Naive thymus-derived CD8-positive, alpha-beta T cell (primary cell): ENCODE measurements at places on chromosomes 12 and 14. TPM values are rescaled to one million over a fixed set of nuclear protein-coding genes. Genes with fewer than 3 reads are reported as not detected.

- DNase-seq = no peak
These were observed 58.0 kb downstream of the ZNF664 start for GRCh38 chr12:124031058-124031457.

- DNase-seq = no peak
These were observed 6.6 kb upstream of the ABCD4 start for GRCh38 chr14:74309125-74310022.

GRCh38 chr12:6959058-6959804 is 8.1 kb downstream of the PTPN6 start:
- DNase-seq = peak; percentile 86

- DNase-seq = no peak
These were observed 27.0 kb downstream of the GPR135 start for GRCh38 chr14:59438195-59438647.

DNA sequence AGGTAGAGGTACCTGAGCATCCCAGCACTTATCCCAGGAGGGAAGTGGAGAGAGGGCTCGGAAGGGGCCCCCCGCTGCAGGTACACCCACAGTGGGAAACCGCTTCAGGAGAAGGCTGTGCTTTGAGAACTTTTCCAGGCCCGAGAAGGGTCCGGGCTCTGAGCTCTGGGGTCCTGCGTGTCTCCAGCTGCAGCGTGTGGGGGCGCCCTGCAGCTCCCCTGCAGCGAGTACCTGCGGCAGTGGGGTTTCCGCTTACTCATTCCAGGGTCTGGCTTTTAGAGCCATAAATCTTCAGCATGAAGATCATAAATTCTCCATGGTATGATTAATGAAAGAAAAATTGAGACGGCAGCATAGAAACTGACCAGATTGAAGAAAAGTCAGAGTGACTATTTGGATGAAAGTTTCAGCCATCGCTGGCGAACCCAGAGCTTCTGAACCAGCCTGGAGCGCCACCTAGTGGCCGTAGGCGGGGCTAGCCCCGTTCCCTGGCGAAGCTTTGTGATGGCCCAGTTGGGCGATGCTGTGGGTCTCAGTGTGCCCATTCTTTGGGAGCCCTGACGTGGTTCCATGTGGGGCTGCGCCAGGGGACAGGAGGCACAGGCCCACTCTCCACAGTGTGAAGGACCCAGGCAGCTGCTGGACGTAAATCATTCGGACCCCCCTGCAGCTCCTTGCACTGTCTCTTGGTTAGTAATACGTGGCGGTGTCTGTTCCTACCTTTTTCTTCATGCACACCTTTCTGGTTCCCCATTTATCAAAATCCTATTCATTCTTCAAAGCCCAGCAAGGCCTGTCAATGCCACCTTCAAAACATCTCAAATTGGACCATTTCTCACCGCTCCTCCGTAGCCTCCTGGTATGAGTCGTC is 198.2 kb downstream of the TSPAN9 start:
- DNase-seq = peak; percentile 67

DNA sequence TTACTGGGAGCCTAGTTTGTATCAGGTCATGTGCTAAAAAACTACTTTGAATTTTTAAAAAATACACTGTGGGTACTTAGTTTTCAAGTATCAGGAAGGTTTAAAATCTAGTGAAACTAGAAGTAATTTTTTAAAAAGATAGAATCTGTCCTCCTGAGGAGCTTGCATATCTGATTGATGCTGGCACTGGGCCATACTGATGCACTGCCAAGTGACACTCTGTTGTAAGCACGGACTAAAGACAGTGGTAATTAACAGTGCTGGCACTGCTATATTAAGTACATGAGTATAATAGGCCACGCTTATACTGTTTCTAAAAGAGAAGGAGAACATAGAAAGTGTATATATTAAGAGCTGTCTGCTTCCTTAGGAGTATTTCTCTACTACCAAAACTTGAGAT is 10.0 kb upstream of the TBC1D30 start:
- no peak for DNase-seq

DNA sequence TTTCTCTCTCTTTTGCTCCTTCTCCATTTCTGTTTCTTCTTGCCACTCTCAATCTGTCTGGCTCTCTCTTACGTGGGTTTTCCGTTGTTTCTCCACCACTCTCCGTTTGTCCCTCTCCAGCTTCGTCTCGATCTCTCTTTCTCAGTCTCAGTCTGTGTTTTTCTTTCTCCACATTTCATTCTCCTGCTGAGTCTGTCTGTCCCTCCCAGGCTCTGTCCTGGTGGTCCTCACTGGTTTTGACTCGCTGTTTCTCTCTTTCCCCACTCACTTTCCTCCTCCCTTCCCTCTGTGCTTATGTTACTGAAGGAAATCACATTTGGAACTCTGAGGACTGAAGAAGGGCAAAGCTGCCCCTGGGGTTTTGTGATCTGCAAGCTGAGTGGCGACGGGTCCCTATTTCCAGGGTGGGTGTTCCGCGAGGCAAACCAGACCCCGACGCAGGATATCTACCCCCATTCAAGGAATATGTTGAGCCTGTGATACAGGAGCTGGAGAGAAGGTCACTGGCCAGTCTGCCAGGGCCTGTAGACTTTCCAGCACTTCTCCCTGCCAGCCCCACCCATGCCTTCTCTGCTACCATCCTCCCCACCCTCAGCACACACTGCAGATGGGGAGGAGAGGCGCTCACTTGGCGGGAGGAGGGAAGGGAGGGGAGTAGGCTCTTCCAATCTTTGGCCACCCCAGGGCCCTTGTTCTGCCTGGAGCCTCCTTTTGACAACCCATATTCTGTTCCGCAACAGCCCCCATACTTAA is 102.7 kb upstream of the MAP1LC3B2 start:
- no peak for DNase-seq

- DNase-seq = peak; percentile 29
These were observed 377 bp upstream of the BCL7A start for GRCh38 chr12:122021193-122021821.

- no peak for DNase-seq
These were observed 8.2 kb upstream of the PPP1CC start for GRCh38 chr12:110750784-110751461.

DNA sequence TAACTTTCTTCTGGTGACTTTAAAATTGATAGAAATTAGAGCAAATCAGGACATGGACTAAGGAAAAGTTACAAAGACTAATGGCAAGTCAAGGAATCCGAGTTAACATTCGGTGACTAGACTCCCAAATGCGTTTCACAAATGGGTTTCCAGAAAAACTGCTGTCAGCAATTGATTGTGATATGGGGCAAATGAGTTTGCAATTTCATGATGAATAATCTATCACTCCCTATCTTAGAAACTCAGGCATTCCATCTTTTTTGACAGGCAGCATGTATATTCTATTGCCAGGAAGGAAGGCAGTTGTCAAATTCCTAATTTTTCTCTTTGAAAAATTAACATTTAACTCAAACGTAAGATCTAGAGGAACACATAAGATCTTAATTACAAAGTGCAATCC is 40.5 kb upstream of the PLXNC1 start:
- no peak for DNase-seq

DNA sequence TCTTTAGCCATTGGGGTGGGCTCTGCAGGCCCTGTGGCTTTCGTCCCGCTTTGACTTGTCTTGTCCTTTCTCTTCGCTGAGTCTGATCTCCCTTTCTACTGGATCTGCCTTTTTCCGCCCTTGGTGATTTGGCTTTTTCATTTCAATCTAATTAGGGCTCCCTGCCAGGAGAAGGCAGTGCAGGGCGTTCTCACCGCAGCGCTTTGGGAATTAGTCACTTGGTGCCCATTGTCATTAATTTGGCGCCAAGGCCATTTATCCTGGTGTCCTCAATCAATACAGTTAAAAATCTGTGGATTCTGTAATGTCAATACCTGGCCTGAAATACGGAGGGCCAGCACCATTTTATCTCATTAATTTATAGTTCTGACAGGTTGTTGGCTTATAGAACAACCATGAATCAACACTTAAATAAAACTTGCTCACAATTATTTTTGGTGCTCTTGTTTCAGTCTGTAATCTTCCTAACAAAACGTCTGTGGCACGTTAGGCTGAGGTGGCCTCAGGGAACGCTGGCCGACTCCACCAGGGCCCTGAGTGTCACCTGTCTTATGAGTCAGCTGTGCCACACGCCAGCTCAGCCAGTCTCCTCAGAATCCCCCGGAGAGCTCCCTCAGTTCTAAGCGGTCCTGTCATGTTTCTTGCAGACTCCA is 115.7 kb downstream of the BEGAIN start:
- DNase-seq = no peak

DNA sequence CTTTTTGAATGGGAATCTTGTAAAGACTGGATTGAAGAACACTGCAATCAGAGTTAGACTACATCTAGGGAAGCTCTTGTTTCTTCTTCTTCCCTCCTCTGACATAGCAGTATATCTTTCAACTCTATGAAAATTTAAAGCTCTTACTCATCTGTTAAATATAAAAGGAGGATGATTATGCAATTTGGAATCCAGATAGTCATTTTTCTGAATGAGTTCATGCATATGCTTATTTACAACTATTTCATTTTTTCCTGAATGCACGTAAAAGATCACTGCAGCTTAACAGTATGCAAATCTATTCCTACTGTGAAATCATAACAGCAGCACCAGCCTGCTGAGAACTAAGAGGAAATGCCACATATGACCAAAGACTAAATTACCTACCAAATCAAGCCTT is 133.5 kb upstream of the TMCC3 start:
- DNase-seq = no peak

- DNase-seq = no peak
These were observed 4.3 kb upstream of the FGD4 start for GRCh38 chr12:32395026-32395425.

GRCh38 chr12:45128637-45129036 is 77.7 kb upstream of the DBX2 start:
- no peak for DNase-seq

DNA sequence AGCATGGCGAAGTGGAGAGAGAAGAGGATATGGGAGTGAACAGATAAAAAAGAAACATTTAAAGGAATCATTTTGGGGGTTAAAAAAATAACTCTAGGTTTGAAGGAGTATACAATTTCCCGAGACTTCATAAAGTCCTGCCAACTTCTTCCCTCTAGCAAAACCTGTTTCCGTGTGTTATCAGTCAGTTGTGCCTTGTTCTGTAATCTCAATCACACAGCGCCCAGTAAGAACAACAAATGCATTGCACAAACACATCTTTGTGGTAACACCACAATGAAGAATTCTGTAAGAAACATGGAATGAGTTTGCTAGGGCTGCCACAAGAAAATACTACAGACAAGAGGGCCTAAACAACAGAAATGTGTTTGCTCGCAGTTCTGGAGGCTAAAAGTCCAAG is 144.7 kb upstream of the FUT8 start:
- no peak for DNase-seq

DNA sequence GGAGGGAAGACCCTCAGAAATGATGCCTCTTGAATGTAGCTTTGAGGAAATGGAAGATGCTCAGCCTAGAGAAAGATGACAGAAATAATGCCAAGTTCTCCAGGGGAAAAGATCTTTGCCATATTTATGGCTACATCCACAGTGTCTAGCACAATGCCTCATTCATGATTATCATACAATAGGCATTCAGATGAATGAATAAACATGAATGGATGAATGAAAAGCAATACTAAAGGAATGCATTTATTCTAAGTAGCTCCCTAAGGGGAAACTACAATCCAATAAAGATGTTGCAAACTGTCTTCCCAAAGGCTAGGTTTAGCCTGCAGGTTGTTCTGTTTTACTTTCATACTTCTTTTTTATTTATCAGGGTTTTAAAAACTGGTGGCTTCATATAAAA is 12.0 kb downstream of the TMTC1 start:
- no peak for DNase-seq

- no peak for DNase-seq
These were observed 52.1 kb downstream of the TSPAN11 start for GRCh38 chr12:30978639-30979038.

DNA sequence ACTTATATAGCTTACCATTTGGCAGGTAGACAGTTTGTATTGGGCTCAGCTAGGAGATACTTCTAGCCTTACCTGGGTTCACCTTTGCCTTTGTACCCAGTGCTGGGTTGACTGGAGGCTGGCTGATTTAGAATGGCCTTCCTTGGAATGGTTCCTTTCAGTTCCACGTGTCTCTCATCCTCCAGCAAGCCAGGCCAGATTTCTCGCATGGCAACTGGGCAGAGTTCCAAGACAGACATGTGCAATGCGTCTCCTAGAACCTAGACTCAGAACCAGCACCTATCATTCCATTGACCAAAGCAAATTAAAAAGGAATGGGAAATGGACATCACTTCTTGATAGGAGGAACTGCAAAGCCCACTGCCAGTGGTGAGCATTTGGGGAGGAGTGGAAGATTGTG is 79.1 kb upstream of the BDKRB2 start:
- no peak for DNase-seq

- no peak for DNase-seq
These were observed 68.8 kb downstream of the DRAM1 start for GRCh38 chr12:101946233-101946611.

DNA sequence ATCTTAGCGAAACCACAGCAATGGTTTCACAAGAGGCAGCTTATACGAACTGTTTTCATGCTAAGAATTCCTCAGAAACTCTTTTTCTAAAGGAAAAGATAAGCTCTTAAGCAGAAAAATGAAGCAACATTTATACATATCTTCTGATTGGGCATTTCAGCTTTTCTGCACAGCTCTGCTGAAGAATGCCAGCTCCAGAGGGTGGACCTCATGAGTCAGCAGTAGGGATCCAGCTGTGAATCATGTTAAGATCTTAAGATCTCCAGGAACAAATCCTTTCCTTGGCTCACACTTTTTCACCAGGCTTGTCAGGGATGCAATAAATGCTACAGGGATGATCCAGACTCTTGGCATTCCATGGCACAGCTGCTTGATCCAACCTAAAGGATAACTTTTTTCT is 477.1 kb upstream of the CCDC196 start:
- no peak for DNase-seq

DNA sequence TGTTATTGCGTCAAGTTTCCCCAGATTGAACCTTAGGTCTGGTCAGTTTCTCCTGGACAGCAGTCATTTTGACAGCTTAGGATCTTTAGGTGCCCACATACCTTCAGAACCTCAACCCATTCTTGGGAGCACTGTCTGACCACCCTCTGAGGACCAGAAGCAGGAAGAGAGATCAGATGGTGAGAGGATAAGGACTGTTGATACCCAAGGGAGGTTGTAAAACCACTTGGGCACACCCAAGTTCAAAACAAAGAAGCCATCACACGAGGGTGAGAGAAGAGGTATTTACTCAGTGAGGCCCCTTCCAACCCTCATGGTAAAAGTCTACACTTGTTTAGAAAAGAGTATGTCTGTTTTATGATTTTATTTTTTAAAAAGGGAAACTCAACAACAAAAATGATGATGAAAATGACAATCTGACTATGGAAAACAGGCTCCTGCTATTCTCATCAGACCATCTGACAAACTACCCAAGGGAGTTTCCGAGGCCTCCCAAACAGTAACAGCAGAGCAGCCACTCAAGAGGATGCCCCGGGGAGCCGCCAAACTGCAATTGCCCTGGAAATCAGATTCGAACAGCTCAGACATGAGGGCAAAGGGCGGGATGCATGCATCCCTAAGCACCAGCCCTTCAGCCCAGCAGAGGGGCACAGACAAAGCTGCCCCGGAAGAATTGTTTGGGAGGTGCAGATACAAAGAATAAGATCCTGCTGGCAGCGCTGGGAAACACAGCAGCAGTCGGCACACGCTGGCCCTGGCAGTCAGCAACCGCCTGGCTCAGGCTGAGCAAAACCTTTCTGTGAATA is 162.6 kb upstream of the PLEKHG7 start:
- no peak for DNase-seq

- DNase-seq = no peak
These were observed 29.0 kb downstream of the PAPLN start for GRCh38 chr14:73266317-73266716.

ESPL1 gene
- total RNA-seq = 0.27 TPM

WASHC4 gene
- total RNA-seq = 75.1 TPM

KRT75 gene
- not detected for total RNA-seq

SMIM41 gene
- not detected for total RNA-seq

PTGER2 gene
- 2.9 TPM for total RNA-seq
